ENCODE measurements at places on chromosomes 3 and 15. TPM values are rescaled to one million over a fixed set of nuclear protein-coding genes. Genes with fewer than 3 reads are reported as not detected.

DNA sequence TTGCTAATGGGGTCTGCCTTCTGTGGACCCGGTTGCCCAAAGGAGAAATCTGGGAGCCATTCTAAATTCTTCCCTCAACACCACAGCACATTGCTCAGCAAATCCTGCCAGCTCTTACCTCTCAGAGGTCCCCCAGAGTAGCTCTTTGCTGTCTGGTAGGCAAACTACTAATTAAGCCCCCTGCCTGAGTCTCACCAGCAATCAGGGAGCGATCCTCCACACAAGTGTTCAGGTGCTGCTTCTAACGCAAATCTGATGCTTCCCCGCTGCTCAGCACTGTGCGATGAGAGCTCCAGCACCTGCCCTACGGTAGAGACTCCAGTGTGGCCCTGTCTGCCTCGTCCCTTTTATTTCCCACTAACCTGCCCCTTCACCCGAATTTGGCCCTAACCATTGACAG lies 60.5 kb downstream of the HCN4 start:
- no peak for DNase-seq

SAXO2 gene
- 8.0 TPM for polyA plus RNA-seq

DNA sequence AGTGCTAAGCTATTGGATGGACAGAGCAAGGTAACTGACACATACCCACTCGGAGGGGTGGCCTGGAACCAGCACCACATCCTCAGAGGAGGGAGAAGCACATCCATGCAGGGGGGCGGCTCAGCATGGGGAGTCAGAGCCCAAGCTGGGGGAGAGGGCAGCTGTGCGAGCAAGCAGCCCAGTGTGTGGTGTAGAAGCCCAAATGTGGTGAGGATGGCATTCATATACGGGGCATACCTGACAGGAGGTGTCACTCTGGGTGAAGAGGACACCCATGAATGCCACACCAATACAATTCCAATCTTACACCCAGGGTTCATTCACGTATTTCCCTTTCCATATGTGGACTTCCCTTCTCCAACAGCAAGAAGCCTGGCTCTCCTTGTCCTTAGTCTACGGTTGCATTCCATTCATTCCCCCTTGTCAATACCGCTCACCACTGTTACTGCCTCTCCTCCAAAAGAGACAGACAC lies 58.7 kb upstream of the ACAN start:
- DNase-seq = no peak

EPHA3 gene
- 5.1 TPM for polyA plus RNA-seq

THPO gene
- polyA plus RNA-seq = 3.3 TPM

DNA sequence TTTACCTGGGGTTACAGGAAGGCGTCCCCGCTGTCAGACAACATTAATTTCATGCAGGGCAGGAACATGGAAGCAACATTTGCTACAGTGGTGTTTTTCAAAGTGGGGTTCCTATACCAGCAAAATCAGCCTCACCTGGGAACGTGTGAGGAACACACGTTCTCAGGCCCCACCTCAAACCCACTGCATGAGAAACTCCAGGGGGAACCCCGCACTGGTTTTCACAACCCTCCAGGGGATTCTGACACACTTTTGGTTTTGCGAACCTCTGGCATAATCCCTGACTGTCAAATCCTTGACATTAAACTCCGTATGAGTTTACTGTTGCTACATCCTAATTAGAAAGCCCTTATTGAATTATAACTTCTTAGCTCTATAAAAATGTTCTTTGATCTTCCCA lies 127.7 kb downstream of the LRRK1 start:
- no peak for DNase-seq

SMCO1 gene
- polyA plus RNA-seq = not detected

DNA sequence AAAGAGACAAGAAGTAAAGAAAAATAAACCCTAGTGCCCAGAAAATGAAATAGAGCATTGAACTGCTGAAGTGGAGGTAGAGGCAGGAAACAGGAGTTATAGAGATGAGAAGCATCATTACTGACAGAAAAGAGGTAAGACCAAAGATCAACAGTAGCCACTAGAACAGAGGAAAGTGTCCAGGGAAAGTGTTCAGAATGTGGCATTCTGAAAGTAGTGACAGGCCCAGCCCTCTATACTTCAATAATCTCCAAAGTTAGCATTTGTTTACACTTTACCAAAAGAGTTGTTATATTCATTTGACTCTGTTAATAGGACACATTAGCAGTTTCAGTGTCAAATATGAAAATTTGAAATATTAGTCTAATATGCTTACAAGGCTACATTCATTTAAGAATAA lies 727.1 kb upstream of the NECTIN3 start:
- DNase-seq = no peak

DNA sequence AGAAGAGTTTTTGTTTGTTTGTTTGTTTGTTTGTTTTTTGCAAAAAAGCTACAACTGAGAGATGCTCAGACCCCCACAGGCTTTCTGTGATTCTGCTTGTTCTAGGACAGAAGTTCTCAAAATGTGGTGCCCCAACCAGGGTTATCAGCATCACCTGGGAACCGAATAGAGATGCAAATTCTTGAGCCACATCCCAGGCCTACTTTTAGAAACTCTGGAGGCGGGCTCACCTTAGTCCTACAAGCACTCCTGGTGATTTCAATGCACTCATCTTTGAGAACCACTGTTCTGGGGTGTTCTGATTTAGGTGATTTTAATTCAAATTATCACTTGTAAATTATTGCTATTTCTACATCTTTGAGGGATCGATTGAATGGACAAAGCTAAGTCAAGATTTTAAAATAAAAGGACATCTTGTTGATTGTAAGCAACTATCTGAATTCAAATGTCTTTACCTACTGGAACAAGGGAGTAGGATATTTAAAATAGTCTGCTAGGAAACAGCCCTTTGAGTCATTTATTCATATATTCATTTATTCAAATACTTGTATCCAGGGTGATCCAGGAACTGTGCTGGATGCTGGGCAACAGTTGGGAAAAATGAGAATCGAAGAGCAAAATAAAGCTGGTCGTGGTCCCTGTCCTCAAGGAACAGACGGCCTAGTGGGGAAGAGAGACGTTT lies 44.7 kb upstream of the CADPS start:
- no peak for DNase-seq

GRCh38 chr3:152264378-152264777 lies 4.4 kb upstream of the MBNL1 start:
- DNase-seq = no peak

H1-8 gene
- polyA plus RNA-seq = not detected

LNP1 gene
- polyA plus RNA-seq = 6.8 TPM

- DNase-seq = no peak
These were observed 1.7 kb downstream of the SHOX2 start for GRCh38 chr3:158104431-158104921.

DNA sequence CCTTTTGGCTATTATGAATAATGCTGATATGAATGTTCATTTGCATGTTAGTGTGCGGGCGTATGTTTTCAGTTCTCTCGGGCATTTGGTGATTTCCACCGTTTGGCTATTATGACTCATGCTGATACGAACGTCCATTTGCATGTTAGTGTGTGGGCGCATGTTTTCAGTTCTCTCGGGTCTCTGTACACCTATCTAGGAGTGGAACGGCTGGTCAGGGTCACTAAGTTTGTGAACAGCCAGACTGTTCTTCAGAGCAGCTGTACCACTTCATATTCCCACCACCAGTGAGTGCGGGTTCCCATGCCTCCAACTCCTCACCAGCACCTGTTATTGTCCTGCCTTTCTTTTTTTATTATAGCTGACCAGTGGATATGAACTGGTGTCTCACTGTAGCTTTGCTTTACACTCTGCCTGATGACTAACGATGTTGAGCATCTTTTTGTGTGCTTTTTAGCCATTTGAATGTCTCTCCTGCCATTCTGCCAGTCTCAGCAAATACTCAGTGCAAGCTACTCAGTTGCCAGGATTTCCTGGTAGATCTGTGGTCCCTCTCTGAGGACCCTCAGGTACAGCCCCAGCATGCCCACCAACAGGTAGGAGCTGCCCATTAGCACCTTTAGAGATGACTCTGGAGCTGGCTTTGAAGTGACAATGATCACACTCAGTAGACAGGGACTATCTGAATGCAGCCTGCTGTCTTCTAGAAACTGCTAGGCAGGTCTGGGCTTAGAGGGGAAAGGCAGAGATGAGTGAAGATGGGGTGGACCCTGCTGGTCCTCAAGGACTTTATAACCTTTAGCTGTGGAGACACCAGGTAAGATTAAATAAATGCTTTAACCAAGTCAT lies 141.1 kb downstream of the XXYLT1 start:
- DNase-seq = no peak

ANKUB1 gene
- polyA plus RNA-seq = 0.52 TPM

GRCh38 chr3:177481329-177481728 lies 284.0 kb upstream of the TBL1XR1 start:
- no peak for DNase-seq

- DNase-seq = no peak
These were observed 27.4 kb downstream of the GORASP1 start for GRCh38 chr3:39080026-39080425.

DNA sequence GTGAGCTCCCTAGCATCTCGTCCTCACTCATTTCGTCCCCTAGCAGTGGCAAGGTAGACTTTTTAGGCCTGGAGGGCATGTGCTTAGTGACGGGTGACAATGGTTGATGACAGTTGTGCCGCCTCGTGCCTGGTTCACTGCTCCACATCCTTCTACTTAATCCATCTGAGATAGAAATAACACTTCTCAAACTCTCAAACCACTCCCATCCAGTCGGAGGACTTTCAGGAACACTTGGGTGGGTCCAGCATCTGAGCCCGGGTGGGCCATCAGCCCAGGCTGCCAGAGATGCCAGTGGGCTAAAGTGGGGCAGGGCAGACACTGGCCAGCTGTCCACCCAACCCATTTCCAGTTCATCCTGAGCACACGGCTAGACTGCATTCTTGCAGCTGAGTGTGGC lies 79.7 kb upstream of the SMAD3 start:
- DNase-seq = no peak

DNA sequence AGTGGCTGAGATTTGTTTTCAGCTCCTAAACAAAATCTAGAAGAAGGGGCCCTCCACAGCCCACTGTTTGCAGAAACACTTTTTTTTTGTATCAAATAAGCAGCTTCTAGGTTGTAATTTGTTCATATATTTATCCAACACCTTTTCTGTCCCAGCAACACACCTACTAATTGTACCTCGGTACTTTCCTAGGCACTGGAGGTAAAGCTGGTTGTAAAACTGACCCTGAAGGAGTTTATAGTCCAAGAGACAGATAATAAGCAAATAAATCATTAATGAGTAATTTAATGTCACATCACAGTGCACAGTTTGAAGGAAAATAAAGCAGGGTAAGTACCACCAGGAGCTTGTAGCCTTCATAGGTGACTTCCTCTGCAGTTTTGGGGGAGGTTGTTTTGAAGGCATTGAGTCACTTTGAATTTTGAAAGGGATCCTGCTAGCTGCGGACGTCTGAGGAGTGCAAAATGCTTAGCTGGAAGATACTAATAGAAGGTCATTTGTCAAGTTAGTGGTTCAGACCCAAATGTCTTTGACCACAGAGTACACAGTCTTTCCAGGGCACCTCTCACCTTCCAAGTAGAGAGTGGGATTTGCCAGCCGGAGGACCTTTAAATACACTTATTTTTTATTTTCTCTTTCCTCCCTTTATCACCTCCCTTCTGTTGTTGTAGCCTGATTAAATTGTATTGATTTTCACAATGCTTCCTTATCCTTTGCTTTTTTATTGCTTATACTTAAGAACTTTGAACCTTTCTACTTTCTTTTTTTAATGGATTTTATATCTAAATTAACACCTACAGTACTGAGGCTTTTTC lies 53.8 kb downstream of the CMSS1 start:
- DNase-seq = no peak

PLOD2 gene
- polyA plus RNA-seq = 171 TPM

DNA sequence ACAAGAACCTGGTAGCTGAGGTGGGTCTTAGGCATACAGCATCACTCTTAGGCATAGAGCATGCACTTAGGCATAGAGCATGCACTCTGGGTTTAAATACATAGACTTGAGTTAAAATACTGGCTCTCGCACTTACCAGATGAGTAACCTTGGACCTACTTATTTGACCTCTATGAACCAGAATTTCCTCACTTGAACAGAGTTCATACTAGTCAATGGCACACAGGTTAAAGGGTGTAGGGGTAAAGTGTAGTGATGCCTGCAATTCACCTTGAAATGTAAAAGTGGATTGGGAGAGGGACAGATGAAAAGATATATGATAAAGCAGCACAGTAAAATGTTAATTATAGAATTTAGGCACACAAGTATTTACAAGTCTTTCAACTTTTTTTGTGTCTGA lies 1.6 kb downstream of the RUVBL1 start:
- no peak for DNase-seq

CCDC54 gene
- polyA plus RNA-seq = 0.28 TPM

- DNase-seq = no peak
These were observed 62.6 kb downstream of the SMAD3 start for GRCh38 chr15:67127965-67128364.

- no peak for DNase-seq
These were observed 1.1 kb downstream of the MYH15 start for GRCh38 chr3:108509263-108509662.

DNA sequence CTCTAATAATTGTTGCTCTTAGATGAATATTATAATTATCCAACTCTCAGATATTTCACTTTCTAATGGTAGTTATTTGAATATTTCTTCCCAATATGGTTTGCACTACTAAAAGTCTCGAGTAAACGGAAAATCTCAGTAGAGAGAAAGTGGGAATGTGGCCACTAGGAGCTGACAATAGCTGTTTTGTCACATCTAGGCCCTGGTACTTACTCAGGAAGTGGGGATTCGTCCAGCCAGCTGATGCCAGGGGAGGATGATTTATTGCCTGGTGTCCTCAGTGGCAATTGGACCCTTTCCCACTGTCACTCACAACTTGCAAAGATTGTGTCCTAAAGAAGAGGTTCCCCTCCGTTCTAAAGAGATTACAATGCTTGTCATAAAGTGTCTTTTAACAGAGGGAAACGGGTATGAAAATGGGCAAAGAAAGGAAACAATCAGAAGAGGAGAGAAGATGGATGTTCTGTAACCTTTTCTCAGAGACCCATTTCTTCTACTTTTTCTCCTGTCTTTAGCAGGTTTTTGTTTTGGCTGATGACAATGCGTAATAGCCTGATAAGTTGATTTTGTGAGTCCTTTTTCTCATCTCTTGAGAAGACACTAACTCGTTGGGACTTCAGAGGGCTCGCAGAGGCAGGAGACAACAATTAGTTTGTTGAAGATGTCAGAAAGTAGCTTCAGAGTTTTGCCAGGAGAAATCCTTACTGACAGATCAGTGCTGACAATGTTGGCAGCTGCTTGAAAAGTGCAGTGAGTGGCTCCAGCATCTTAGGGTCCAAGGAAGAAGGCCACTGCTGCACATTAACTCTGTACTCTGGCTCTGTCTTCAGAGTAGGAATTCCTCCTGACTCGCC lies 320.6 kb downstream of the MECOM start:
- no peak for DNase-seq
